RWPE1 (cell line): ENCODE measurements at places on chromosomes 5 and 9.

- no peak for DNase-seq
These were observed 86.8 kb downstream of the MELK start for GRCh38 chr9:36659500-36659899.

- no peak for DNase-seq
These were observed 24.6 kb downstream of the TJP2 start for GRCh38 chr9:69198521-69199220.

DNA sequence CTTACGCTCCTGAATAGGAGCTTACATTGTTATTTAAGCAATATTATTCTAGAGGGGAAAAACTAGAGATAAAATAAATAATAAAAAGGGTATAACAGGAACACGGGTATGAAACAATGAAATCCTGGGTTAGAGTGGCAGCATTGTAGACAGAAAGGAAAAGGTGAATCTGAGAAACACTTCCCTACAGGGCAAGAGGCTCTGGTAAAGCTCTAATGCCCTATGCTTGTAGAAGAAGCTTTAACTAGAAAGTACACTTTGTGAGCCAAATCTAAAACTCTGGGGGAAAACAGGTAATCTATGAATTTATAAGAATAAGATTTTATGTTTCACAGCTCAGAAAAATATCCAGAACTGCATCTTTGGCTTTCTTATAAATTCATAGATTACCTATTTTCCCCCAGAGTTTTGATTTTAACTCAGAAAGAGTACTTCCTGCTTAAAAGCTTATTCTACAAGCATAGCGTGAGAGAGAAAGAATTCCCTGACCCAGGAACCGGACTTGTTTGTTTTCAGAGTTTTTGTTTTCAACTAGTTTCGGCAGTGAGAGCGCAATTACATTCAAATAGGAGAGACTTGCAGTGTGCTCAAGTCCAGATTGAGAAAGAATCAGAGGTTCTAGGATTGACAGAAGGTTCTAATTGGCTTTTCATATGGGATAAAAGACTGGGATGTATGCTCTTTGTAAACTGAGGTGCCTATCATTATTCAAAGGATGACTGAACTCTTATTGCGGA lies 651.0 kb upstream of the RORB start:
- no peak for DNase-seq

- DNase-seq: no peak
These were observed 264.7 kb upstream of the CCNG1 start for GRCh38 chr5:163172540-163173338.
